ENCODE measurements at places on chromosomes 3 and 15. TPM values are rescaled to one million over a fixed set of nuclear protein-coding genes. Genes with fewer than 3 reads are reported as not detected.

Gene PTH1R
- polyA plus RNA-seq, result 244 TPM

Gene DCLK3
- polyA plus RNA-seq, result 0.16 TPM

Gene AP4E1
- 10.1 TPM for polyA plus RNA-seq

DNA sequence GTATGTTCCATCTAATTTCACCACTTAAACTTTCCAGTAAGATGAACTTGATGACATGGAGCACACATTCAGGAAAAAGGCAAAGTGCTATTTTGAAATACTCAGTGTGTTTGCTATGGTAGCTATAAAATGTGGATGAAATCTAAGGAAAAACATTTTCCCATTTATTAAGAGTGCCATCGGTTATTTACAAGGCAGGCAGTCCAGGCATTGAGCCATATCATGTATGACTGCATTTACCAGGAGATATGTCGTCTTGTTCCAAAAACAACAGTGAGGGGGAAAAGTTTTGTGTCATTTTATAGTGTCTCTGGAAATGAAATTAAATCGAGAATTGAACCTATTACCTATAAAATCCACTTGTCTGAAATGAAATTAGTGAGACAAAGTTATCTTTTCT, 13.7 kb downstream of the ANXA2 start:
- no peak for DNase-seq

DNA sequence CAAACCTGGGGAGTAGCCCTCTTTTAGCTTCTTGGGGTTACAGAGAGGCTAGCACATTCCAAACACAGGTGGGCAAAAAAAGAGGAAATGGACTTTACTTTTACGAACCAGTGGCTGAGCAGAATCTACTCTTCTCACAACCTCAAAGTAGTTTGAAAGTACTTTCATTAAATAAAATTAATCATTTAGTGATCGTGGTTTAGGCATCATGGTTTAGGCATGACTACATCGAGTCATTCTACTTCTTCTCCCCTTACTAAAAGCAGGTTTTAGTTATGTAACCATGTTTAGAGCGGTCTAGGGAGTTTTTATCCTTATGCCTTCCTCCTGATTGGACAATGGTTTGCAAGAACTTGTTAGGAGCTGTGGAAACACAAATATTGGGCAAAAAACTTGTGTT, 2.5 kb upstream of the GREM1 start:
- DNase-seq, result no peak

DNA sequence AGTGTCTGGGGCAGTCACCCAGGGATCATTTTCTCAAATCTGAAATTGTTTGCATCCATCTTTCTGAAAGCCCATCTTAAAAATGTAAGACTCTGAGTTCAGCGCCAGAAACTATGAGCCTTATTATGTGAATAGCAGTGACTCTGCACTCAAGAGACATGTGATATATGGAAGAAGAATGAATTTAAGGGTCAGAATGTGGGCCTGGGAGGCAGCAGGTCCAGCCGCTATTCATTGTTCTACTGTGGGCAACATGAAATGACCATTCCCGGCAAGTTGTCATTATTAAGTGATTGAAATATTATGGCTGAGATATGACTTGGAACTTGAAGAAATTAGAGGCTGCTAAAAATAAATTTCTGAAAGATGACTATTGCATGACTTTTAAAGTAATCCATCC, 228.6 kb upstream of the ARRDC4 start:
- no peak for DNase-seq

- DNase-seq, result no peak
Measured at GRCh38 chr15:64149424-64149823, 2.1 kb upstream of the SNX22 start.

GRCh38 chr3:73470860-73471259, 153.9 kb downstream of the PDZRN3 start:
- DNase-seq, result no peak

DNA sequence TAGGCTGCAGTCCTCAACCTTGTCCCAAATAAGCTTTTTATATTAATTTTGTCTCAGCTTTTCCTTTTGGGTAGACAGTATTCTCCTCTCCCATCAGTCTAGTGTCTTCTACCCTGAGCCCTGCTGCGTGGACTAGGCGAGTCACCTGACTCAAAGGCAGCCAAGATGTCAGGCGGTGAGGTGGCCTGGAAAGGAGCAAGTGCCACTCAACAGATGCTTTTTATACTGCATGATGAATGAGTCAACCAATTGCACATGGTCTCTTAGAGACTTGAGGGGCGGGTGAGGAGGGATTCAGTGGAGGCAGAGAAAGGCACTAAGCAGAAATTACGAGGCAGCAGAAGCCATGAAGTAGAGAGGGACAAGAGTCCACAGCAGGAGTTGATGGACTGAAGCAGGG, 95.9 kb downstream of the FRMD4B start:
- DNase-seq, result no peak

- no peak for DNase-seq
Measured at GRCh38 chr15:47908950-47909670, 191.8 kb downstream of the SEMA6D start.

- DNase-seq, result no peak
Measured at GRCh38 chr3:175732017-175732416, 872.9 kb downstream of the NAALADL2 start.

GRCh38 chr3:120767106-120767505, 24.6 kb downstream of the GTF2E1 start:
- no peak for DNase-seq

DNA sequence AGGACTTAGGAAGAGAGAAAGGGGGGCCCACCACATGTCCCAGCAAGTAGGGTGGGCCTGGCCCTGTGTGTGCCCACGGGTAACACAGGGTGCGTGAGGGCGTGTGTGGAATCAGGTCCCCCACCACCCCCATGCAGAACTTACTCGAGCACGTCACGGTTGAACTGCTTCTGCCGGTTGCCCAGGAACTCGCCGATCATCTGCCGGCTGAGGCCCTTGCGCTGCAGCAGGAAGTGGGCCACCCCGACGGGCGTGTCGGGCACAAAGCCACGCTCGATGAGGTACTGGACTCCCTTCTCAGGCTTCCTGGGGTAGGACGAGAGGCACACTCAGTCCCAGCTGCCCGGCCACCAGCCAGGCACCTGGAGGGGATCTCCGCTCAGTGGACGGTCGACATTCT, 83.1 kb upstream of the RPL32 start:
- no peak for DNase-seq

- DNase-seq, result peak; percentile 68
Measured at GRCh38 chr15:89416339-89417183, 79.8 kb downstream of the RHCG start.

Gene P2RY1
- 1.5 TPM for polyA plus RNA-seq
